Activated T-helper 2 cell treated with anti-CD3 and anti-CD28 coated beads, Interferon-gamma antibody, Interleukin-2, Interleukin-4, amounts not matched to agents 10 μg/mL and 5 μg/mL and 100 μg/mL, durations not matched to agents 14 hours and 24 hours and 36 hours (primary cell): ENCODE measurements at places on chromosomes 5 and 9. TPM values are rescaled to one million over a fixed set of nuclear protein-coding genes. Genes with fewer than 3 reads are reported as not detected.

GRCh38 chr5:137092831-137093230, 406.3 kb downstream of the SPOCK1 start:
- no peaks in the 10 kb centered on the region for H3K4me1 ChIP-seq
- no peaks in the 10 kb centered on the region for H3K36me3 ChIP-seq
- no peaks in the 10 kb centered on the region for H3K27me3 ChIP-seq
- H3K27ac ChIP-seq: no peak overlapping the region

GRCh38 chr9:29176786-29177185, 1603.5 kb upstream of the C9orf72 start:
- H3K27me3 ChIP-seq: no peaks in the 10 kb centered on the region
- DNase-seq: no peak
- H3K27ac ChIP-seq: no peak overlapping the region
- H3K4me1 ChIP-seq: no peaks in the 10 kb centered on the region
- no peaks in the 10 kb centered on the region for H3K36me3 ChIP-seq
- H3K4me3 ChIP-seq: no peak overlapping the region

Gene TGFBI
- not detected in 2 replicates for total RNA-seq

- H3K36me3 ChIP-seq: peaks cover 96% of the 10 kb centered on the region
- DNase-seq: peak; percentile 9
- H3K4me1 ChIP-seq: peaks cover 51% of the 10 kb centered on the region
- peak overlapping the region; percentile 88 for H3K27ac ChIP-seq
Observed at GRCh38 chr5:157186309-157187045, 5.8 kb downstream of the ITK start.

- no peak overlapping the region for H3K4me3 ChIP-seq
- no peaks in the 10 kb centered on the region for H3K4me1 ChIP-seq
- no peak for DNase-seq
- no peaks in the 10 kb centered on the region for H3K36me3 ChIP-seq
- no peaks in the 10 kb centered on the region for H3K27me3 ChIP-seq
- no peak overlapping the region for H3K27ac ChIP-seq
Observed at GRCh38 chr9:28503573-28503972, 930.3 kb upstream of the C9orf72 start.

DNA sequence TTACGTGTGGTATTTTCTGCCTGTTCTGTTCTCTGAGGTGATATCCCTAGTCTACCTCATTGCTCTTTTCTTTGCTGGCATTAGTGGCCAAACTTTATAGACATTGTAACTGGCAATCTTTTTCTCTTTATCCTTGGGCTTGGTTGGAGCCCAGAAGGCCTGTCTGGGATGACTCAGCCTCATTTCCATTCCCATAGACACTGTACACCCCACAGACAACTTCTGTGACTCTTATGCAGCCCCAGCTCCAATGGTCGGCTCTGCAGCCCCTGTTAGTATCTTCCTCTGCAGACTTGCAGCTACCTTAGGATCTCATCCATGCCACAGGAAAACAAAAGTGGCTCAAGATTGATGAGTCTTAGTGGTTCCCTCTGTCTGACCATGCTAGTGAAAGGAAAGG, 79.8 kb downstream of the CFAP95 start:
- H3K4me3 ChIP-seq: no peak overlapping the region
- no peaks in the 10 kb centered on the region for H3K36me3 ChIP-seq
- H3K4me1 ChIP-seq: peaks cover 11% of the 10 kb centered on the region
- DNase-seq: no peak
- no peak overlapping the region for H3K27ac ChIP-seq

- no peak overlapping the region for H3K4me3 ChIP-seq
- H3K27me3 ChIP-seq: no peaks in the 10 kb centered on the region
- H3K36me3 ChIP-seq: peaks cover 3% of the 10 kb centered on the region
- DNase-seq: no peak
- peaks cover 14% of the 10 kb centered on the region for H3K4me1 ChIP-seq
Observed at GRCh38 chr5:69335341-69335935, 2.8 kb upstream of the CCDC125 start.

- H3K4me1 ChIP-seq: no peaks in the 10 kb centered on the region
- no peak for DNase-seq
- no peaks in the 10 kb centered on the region for H3K36me3 ChIP-seq
- H3K27me3 ChIP-seq: no peaks in the 10 kb centered on the region
Observed at GRCh38 chr9:112809351-112809848, 58.8 kb downstream of the SNX30 start.

DNA sequence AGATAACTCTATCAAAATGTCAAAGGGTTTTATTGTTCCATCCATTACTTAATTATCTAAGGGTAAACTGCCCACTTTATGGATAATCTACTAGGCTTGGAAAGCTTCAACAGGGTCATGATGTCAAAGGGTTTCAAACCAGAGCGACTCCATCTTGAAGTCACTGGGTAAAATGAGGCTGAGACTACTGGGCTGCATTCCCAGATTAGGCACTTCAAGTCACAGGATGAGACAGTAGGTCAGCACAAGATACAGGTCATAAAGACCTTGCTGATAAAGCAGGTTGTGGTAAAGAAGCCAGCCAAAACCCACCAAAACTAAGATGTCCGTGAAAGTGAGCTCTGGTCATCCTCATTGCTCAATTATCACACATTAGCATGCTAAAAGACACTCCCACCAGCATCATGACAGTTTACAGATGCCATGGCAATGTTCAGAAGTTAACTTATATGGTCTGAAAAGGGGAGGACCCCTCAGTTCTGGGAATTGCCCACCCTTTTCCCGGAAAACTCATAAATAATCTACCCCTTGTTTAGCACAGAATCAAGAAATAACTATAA, 138.6 kb downstream of the GNAQ start:
- H3K4me1 ChIP-seq: peaks cover 36% of the 10 kb centered on the region
- H3K27me3 ChIP-seq: no peaks in the 10 kb centered on the region
- no peak for DNase-seq
- no peak overlapping the region for H3K27ac ChIP-seq

DNA sequence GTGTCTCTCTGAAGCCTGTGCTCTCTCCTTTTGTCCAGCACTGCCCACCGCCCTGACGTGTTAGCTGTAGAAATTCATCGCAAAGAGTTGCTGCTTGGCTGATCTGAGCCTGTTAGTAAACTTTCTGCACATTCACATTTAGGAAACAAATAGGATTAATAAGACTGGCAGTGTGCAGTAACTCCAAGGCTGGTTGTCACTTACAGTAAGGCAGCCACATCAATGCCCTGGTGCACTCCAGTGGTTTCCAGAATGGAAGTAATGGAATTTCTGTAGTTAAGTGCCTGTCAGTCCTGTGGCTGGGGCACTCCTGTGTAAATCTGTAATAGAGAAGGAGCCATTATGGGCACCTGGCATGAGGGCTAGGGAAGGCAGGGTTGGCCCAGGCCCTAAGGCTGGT, 70.6 kb downstream of the DOCK2 start:
- no peak overlapping the region for H3K4me3 ChIP-seq
- H3K27me3 ChIP-seq: no peaks in the 10 kb centered on the region
- no peak for DNase-seq
- peaks cover 90% of the 10 kb centered on the region for H3K36me3 ChIP-seq
- H3K4me1 ChIP-seq: peaks cover 35% of the 10 kb centered on the region
- peak overlapping the region; percentile 66 for H3K27ac ChIP-seq

GRCh38 chr5:74109344-74109743, 483.3 kb downstream of the ARHGEF28 start:
- no peak overlapping the region for H3K27ac ChIP-seq
- no peaks in the 10 kb centered on the region for H3K36me3 ChIP-seq
- H3K4me1 ChIP-seq: no peaks in the 10 kb centered on the region
- no peak overlapping the region for H3K4me3 ChIP-seq

- no peaks in the 10 kb centered on the region for H3K4me1 ChIP-seq
- no peaks in the 10 kb centered on the region for H3K36me3 ChIP-seq
- H3K27ac ChIP-seq: no peak overlapping the region
- no peak overlapping the region for H3K4me3 ChIP-seq
- H3K27me3 ChIP-seq: no peaks in the 10 kb centered on the region
Observed at GRCh38 chr5:110439296-110439695, 287.2 kb downstream of the TMEM232 start.

GRCh38 chr5:136425921-136426320, 60.6 kb upstream of the TRPC7 start:
- H3K27me3 ChIP-seq: no peaks in the 10 kb centered on the region
- no peaks in the 10 kb centered on the region for H3K4me1 ChIP-seq
- H3K36me3 ChIP-seq: no peaks in the 10 kb centered on the region

Gene SH3PXD2B
- total RNA-seq: 0.11 and 0.21 TPM in 2 replicates

- peaks cover 16% of the 10 kb centered on the region for H3K4me1 ChIP-seq
- no peaks in the 10 kb centered on the region for H3K36me3 ChIP-seq
- H3K27ac ChIP-seq: no peak within 1 kb of the TSS
- H3K27me3 ChIP-seq: peaks cover 40% of the 10 kb centered on the region
- DNase-seq: no peak
Observed at GRCh38 chr5:7850395-7851239, at the start of gene CFAP90. Gene CFAP90, minus strand, starts transcription at chr5:7851133. Its CDS starts 112 bp downstream, at chr5:7851021.

DNA sequence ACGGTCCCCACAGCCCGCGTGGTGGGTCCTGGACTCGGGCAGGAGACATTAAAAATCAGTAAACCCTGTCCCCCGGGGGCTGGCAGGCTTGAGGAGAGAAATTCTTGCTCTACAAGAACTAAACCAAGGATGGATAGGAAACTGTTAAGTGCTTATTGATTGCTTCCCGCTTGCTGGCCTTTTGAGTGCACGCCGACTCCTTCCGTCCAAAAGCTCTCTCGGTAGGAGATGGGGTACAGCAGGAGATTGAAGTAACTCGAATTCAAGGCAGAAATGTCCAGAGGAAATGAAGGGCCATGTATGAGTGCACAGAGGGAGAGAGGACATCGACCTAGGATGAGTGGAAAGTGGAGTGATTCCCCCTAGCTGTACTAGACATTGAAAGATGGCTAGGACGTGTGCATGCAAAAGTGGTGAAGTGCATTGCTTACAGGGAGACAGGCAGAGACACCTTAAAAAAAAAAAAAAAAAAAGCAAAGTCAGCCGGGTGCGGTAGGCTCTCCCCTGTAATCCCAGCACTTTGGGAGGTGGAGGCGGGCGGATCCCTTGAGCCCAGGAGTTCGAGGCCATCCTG, 923 bp downstream of the RECK start:
- peaks cover 10% of the 10 kb centered on the region for H3K27me3 ChIP-seq
- H3K4me3 ChIP-seq: peak overlapping the region; percentile 92
- peaks cover 38% of the 10 kb centered on the region for H3K4me1 ChIP-seq
- no peak for DNase-seq
- peaks cover 3% of the 10 kb centered on the region for H3K36me3 ChIP-seq

DNA sequence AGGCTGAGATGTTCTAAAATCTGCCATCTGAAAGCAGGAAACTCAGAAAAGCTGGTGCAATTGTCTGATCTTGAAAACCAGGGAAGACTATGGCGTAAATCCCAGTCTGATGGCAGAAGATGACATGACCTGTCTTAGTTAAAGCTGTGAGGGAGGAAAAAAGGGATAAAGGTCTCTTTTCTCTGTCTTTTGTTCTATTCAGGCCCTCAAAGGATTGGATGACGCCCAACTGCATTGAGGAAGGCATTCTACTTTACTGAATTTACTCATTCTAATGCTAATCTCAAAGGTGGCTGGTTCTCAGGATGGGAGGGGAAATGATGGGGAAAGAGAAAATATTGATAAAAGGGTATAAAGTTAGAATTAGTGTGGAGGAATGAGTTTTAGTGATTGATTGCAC, 312.8 kb upstream of the CTNND2 start:
- no peaks in the 10 kb centered on the region for H3K4me1 ChIP-seq
- no peak for DNase-seq
- no peak overlapping the region for H3K27ac ChIP-seq
- H3K36me3 ChIP-seq: no peaks in the 10 kb centered on the region
- no peaks in the 10 kb centered on the region for H3K27me3 ChIP-seq

Gene PHF24
- total RNA-seq: 0.11 TPM in 1 of 2 replicates, not detected in the other

DNA sequence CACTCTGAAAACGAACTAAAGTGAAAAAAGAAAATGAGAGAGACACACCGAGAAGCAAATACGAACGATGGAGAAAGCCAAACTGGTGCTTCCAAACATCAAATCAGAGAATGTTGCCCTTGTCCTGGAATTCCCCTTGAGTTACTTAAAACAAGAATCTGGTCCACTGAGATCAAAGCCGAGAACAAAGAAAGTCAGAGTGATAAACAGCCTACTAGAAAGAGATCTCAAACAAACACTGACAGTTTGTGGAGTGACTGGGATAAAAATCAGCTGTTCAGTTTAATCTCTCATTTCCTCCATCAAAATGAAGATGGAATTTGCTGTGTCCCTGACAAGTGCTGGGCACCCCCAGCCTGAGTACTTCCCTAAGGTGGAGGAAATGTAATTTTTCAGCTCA, 582.6 kb downstream of the NR2F1-AS1 start:
- H3K4me1 ChIP-seq: no peaks in the 10 kb centered on the region
- H3K27me3 ChIP-seq: no peaks in the 10 kb centered on the region
- H3K36me3 ChIP-seq: no peaks in the 10 kb centered on the region
- no peak overlapping the region for H3K4me3 ChIP-seq
- DNase-seq: no peak

- H3K27ac ChIP-seq: no peak overlapping the region
- H3K36me3 ChIP-seq: no peaks in the 10 kb centered on the region
- H3K4me1 ChIP-seq: no peaks in the 10 kb centered on the region
- H3K27me3 ChIP-seq: peaks cover 4% of the 10 kb centered on the region
Observed at GRCh38 chr5:172481011-172481800, 26.9 kb upstream of the SH3PXD2B start.

DNA sequence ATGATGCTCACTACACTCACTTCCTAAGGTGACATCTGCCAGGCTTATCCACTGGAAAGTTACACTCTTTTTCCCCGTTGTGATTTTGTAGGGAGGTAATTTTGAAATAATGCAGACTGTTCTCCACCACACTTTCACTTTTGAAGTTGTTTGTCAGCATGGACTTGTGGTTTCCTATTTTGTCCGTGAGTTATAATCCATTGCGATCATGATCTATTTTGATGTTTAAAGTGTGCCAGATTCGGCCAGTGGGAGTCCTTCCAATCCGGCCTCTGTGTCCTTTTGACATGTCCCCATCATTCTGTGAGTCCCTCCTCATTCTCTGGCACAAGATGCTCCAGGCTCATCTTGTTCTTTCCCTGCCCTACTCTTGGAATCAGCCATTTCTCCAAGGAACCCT, 211.3 kb upstream of the KLF4 start:
- H3K4me3 ChIP-seq: no peak overlapping the region
- H3K4me1 ChIP-seq: no peaks in the 10 kb centered on the region
- no peak for DNase-seq
- H3K27me3 ChIP-seq: no peaks in the 10 kb centered on the region
- no peak overlapping the region for H3K27ac ChIP-seq

GRCh38 chr5:25029004-25029403, 384.2 kb upstream of the CDH10 start:
- no peaks in the 10 kb centered on the region for H3K4me1 ChIP-seq
- H3K27me3 ChIP-seq: no peaks in the 10 kb centered on the region
- no peak overlapping the region for H3K4me3 ChIP-seq
- H3K36me3 ChIP-seq: no peaks in the 10 kb centered on the region

Gene GZMA
- total RNA-seq: 95.1 and 96.9 TPM in 2 replicates

GRCh38 chr5:113170707-113171106, 194.1 kb downstream of the DCP2 start:
- no peak overlapping the region for H3K4me3 ChIP-seq
- H3K36me3 ChIP-seq: no peaks in the 10 kb centered on the region
- no peak overlapping the region for H3K27ac ChIP-seq
- no peaks in the 10 kb centered on the region for H3K4me1 ChIP-seq
- DNase-seq: no peak

Gene MYOT
- total RNA-seq: not detected in 2 replicates

GRCh38 chr5:37696190-37697021, 143.4 kb downstream of the GDNF start:
- no peak overlapping the region for H3K4me3 ChIP-seq
- H3K27me3 ChIP-seq: no peaks in the 10 kb centered on the region
- no peaks in the 10 kb centered on the region for H3K36me3 ChIP-seq
- no peak for DNase-seq
